Left ventricle myocardium inferior (tissue), 1 donor: ENCODE measurements at places on chromosomes 1 and 21. TPM values are rescaled to one million over a fixed set of nuclear protein-coding genes. Genes with fewer than 3 reads are reported as not detected.

DNA sequence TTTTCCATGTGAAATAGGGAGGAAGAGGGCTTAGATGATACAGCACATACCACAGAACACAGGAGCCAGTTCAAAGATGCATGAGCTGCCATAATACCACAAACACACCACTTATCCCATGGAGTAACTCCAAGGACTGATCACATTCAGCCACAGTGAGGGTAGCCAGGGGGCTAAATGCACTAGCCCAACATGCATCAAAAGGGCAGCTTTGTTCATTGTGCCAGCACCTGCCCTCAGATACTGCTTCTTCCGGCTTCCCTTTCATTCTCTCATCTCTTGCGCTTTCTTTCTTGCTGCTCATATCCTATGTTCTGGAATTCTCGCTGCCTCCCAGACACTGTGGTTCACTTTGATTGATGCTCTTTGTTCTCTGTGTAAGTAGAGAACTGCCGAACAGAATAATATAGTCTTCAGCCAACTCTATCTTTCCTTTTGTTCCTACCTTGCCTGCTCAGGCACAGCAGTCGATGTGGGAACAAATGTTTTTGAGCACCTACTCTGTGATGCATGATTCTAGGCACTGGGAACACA lies 50.0 kb upstream of the SYT6 start:
- no peaks in the 10 kb centered on the region for H3K36me3 ChIP-seq
- DNase-seq = no peak
- H3K4me3 ChIP-seq = no peak overlapping the region
- no peaks in the 10 kb centered on the region for H3K4me1 ChIP-seq
- peaks cover 81% of the 10 kb centered on the region for H3K27me3 ChIP-seq

- peak overlapping the region; percentile 94 for H3K27ac ChIP-seq
- H3K36me3 ChIP-seq = peaks cover 4% of the 10 kb centered on the region
- H3K27me3 ChIP-seq = no peaks in the 10 kb centered on the region
- peak; percentile 39 for DNase-seq
Observed at GRCh38 chr21:43925096-43925481, 60.1 kb downstream of the AGPAT3 start.

- DNase-seq = peak; percentile 85
- H3K27ac ChIP-seq = peak within 1 kb of the TSS; percentile 95
- peaks cover 11% of the 10 kb centered on the region for H3K27me3 ChIP-seq
- H3K4me3 ChIP-seq = peak within 1 kb of the TSS; percentile 77
- H3K4me1 ChIP-seq = peaks cover 58% of the 10 kb centered on the region
Observed at GRCh38 chr1:207910591-207911354, at the start of gene CD34. Gene CD34, minus strand, starts transcription at chr1:207911125. Its CDS starts 45 bp downstream, at chr1:207911080.

DNA sequence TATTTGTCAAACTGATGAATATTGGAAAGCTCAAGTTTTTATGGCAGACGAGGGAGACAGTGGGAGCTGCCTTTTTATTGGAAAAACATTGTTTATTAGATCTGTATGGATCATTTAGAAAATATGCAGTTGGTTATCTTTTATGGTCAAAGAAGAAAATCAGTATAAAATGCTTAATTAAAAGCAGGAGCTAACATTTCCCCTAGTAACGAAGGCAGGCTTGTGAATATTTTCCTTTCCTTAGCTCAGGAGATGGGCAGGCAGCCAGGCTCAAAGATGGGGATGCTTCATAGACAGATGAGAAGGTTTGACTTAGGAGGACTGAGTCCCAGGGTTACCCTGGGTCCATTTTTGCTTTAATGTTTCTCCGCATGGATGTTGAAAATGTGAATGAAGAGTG lies 26.0 kb downstream of the ROR1 start:
- no peak overlapping the region for H3K4me3 ChIP-seq
- H3K4me1 ChIP-seq = peaks cover 54% of the 10 kb centered on the region
- H3K27me3 ChIP-seq = no peaks in the 10 kb centered on the region
- DNase-seq = no peak
- H3K27ac ChIP-seq = no peak overlapping the region
- no peaks in the 10 kb centered on the region for H3K36me3 ChIP-seq

DNA sequence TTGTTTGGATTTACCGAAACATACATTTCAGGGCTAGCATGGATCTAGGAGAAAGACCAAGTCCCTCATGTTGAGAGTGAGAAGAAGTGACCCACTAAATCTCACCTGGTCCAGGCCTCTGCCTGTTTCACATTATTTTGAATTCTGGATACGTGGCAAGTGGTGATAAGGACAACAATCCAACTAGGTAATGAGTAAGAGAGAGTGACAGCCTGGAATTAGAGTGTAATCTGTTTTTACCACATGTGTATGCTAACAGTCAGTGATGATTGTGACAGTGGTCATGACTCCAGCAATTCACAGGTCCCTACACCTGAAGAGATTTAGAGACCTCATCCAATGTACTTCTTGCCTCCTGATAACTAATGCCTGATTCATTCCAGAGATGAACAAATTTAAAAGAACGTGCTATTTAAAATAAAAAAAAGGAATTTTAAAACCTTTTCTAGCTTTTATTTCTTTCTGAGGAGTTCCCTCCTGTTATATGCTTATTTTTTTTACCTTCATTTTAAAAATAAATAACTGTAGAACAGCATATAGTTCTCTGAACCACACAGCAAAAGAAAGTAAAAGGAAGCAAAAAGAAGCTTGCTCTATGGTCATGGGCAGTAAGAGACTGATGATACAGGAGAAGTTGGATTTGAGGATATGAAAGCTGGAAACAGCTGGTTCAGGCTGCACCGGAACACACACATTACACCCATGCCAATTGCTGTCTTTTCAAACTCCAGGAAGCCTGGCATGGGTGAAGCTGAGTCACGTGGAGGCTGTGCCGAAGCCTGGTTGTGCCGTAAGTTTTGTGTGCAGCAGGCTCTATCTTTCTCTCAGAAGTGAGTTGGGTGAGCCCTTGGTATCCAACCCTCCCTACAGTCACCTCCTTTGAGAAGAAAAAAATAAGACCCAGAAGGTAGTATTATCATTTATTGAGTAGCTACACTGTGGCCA lies 14.7 kb downstream of the C1orf116 start:
- peak; percentile 42 for DNase-seq
- H3K4me1 ChIP-seq = peaks cover 13% of the 10 kb centered on the region
- no peak overlapping the region for H3K4me3 ChIP-seq
- peaks cover 6% of the 10 kb centered on the region for H3K27me3 ChIP-seq
- no peak overlapping the region for H3K27ac ChIP-seq

DNA sequence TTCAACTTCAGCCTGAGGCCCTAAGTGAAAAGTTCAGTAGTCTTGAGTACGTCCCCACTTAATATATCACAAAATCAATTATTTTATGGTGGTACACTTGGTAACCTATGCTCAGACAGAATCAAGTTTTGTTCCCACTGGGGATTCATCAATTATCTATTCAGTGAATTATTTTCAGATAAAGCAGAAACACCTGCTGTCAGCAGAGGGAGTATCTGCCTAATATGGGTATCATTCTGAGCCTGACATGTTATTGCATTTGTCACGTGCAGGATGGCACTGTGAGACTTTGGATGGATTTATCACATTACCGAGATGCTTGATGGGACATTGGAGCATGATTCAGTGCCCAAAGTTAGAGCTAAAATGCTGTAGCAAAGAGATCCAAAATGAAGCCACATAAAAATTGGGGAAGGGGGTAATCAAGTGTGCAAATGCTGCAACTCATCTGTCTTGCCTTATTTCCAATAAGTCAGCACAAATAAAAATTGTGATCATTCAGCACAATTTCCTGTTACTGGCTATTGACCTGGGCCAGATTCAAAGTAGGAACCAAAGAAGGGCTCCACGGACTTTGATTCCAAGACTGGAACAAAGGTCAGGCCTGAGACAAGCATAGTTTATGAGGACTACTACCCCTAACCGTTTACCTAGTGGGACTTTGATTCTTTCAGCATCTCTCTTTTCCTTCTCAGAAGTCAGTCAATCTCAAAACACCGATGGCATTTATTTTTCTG lies 657.6 kb downstream of the LMO4 start:
- no peak overlapping the region for H3K27ac ChIP-seq
- H3K36me3 ChIP-seq = no peaks in the 10 kb centered on the region
- H3K27me3 ChIP-seq = peaks cover 10% of the 10 kb centered on the region
- H3K4me1 ChIP-seq = no peaks in the 10 kb centered on the region
- no peak overlapping the region for H3K4me3 ChIP-seq

DNA sequence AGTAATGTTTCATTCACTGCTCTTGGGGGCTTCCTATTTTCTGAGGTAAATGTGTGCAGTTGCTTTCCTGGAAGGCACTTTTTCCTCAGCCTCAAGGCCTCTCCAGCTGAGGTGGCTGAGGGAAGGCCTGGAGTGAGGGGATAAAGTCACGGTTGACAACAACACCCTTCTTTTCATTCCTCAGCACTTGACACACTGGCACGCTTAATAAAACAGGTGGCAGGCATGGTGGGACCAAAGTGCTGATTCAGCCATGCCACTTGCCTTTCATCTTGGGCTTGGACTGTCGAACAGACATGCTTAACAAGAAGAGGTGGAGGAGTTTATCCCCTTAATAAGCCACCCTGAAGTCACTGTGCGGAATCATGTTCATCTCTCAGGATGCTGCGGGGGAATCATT lies 23.6 kb upstream of the GRHL3 start:
- peaks cover 5% of the 10 kb centered on the region for H3K4me1 ChIP-seq
- H3K4me3 ChIP-seq = no peak overlapping the region
- H3K27me3 ChIP-seq = peaks cover 5% of the 10 kb centered on the region
- no peak overlapping the region for H3K27ac ChIP-seq
- no peak for DNase-seq
- H3K36me3 ChIP-seq = no peaks in the 10 kb centered on the region

- H3K27me3 ChIP-seq = peaks cover 37% of the 10 kb centered on the region
- peaks cover 8% of the 10 kb centered on the region for H3K4me1 ChIP-seq
- no peaks in the 10 kb centered on the region for H3K36me3 ChIP-seq
- no peak for DNase-seq
Observed at GRCh38 chr1:203937678-203938330, 76.4 kb downstream of the SNRPE start.

GRCh38 chr1:228795596-228795995 lies 60.3 kb downstream of the RHOU start:
- H3K27ac ChIP-seq = no peak overlapping the region
- DNase-seq = no peak
- H3K4me3 ChIP-seq = no peak overlapping the region
- peaks cover 54% of the 10 kb centered on the region for H3K27me3 ChIP-seq

- DNase-seq = no peak
- H3K4me1 ChIP-seq = peaks cover 31% of the 10 kb centered on the region
- no peak overlapping the region for H3K27ac ChIP-seq
- H3K27me3 ChIP-seq = no peaks in the 10 kb centered on the region
Observed at GRCh38 chr1:64062941-64063581, 140.4 kb upstream of the UBE2U start.

DNA sequence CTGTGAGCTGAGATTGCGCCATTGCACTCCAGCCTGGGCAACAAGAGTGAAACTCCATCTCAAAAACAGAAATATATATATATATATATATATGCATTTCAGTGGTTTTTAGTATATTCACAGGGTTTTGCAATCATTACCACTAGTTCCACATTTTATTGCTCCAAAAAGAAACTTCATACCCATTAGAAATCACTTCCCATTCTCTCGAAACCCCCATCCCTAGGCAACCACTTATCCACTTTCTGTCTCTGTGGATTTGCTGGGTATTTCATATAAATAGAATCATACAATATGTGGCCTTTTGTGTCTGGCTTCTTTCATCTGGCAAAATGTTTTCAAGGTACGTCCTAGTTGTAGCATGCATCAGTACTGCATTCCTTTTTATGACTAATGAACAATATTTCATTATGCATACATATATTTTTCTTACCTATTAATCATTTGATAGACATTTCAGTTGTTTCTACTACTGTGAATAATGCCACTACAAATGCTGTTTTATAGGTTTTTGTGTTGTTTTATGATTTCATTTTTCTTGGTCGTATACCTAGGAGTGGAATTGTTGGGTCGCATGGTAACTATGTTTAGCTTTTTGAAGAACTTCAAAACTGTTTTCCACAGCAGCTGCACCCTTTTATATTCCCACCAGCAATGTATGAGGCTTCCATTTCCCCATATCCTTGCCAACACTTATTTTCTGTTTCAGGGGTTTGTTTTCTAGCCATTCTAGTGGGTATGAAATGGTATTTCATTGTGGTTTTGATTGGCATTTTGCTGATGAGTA lies 95.9 kb downstream of the PHTF1 start:
- peaks cover 9% of the 10 kb centered on the region for H3K4me1 ChIP-seq
- no peak overlapping the region for H3K27ac ChIP-seq
- DNase-seq = no peak
- H3K4me3 ChIP-seq = no peak overlapping the region
- peaks cover 6% of the 10 kb centered on the region for H3K36me3 ChIP-seq
- no peaks in the 10 kb centered on the region for H3K27me3 ChIP-seq

- H3K27ac ChIP-seq = no peak overlapping the region
- no peak overlapping the region for H3K4me3 ChIP-seq
- no peaks in the 10 kb centered on the region for H3K36me3 ChIP-seq
- H3K4me1 ChIP-seq = no peaks in the 10 kb centered on the region
Observed at GRCh38 chr1:210754878-210755665, 378.9 kb downstream of the KCNH1 start.

- H3K36me3 ChIP-seq = no peaks in the 10 kb centered on the region
- H3K27ac ChIP-seq = no peak overlapping the region
- H3K4me1 ChIP-seq = peaks cover 33% of the 10 kb centered on the region
- DNase-seq = no peak
Observed at GRCh38 chr1:93490357-93490756, 42.4 kb downstream of the FNBP1L start.

The GJA4 gene
- total RNA-seq = 27.0 TPM

The S100A13 gene
- 131 TPM for total RNA-seq

The KCNQ4 gene
- 1.5 TPM for total RNA-seq
